ENCODE measurements at places on chromosomes 16 and 17. TPM values are rescaled to one million over a fixed set of nuclear protein-coding genes. Genes with fewer than 3 reads are reported as not detected.
A peak's percentile ranks its signal among the peaks of the same experiment; 100 is the strongest.

- H3K27ac ChIP-seq = no peak overlapping the region
- no peaks in the 10 kb centered on the region for H3K27me3 ChIP-seq
- no peak for DNase-seq
- no peak overlapping the region for H3K4me3 ChIP-seq
These were observed 11.3 kb upstream of the RPL13 start for GRCh38 chr16:89549007-89549700.

DNA sequence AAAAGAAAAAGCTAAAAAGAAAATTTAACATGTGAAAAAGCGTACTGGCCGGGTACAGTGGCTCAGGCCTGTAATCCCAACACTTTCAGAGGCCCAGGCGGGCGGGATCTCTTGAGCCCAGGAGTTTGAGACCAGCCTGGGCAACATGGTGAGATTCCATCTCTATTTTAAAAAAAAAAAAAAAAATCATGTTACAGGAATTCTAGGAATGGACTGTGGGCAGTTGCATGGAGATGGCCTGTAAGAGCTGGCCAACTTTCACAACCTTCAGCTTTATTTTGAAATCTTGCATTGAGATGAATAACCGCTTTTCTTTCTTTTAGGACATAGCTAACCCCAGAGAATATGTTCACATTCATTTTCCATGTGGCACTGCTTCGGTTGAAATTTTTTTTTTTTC lies 8.2 kb upstream of the CIAO3 start:
- no peak overlapping the region for H3K27ac ChIP-seq
- H3K4me1 ChIP-seq = peaks cover 12% of the 10 kb centered on the region
- H3K36me3 ChIP-seq = no peaks in the 10 kb centered on the region
- no peak for DNase-seq
- H3K27me3 ChIP-seq = peaks cover 24% of the 10 kb centered on the region

The RASD1 gene
- total RNA-seq = 5.6 TPM

GRCh38 chr16:29901607-29901945 lies 1.3 kb downstream of the ASPHD1 start:
- peaks cover 13% of the 10 kb centered on the region for H3K4me1 ChIP-seq
- no peaks in the 10 kb centered on the region for H3K36me3 ChIP-seq
- peak overlapping the region; percentile 11 for H3K4me3 ChIP-seq
- no peak overlapping the region for H3K27ac ChIP-seq
- DNase-seq = no peak

DNA sequence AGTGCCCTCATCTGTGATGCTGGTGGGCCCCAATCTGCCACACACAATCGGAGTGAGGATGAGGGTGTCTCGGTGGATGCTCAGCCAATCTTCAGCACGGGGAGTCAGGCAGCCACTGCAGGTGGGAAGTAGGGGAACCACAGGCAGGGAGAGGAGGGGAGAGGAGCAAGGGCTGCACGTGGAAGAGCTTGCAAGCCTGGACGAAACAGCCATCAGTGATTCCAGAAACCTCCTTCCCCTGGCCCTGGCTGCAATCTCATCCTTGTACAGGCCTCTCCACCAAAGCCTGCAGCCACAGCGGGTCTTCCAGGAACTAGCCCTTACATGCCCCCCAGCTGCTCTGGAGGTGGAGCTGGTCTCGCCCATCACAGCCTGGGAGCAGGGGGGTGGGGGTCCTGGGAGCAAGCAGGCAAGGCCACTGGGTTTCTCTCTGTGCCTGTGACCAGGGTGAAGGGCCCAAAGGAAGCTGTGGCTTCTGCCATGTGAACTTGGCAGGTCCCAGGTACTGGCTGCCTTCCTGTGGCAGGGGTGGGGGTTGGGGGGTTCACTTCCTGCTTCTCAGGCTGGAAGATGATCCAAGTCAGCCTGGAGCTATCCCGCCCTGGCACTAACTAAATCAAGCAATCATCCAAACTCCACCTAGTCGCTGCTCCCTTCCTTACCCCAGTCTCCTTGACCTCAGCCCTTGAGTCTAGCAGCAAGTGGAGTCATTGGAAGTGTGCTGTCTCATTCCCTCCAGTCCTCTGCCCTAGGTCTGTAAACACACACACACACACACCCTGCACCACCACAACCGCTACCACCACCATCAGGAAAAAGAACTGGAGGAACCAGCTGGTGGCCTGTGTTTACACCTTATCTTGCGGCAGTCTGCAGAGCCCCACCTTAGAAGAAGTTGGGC lies 29.4 kb upstream of the MLKL start:
- peaks cover 19% of the 10 kb centered on the region for H3K4me1 ChIP-seq
- no peak for DNase-seq
- peaks cover 4% of the 10 kb centered on the region for H3K27me3 ChIP-seq
- no peaks in the 10 kb centered on the region for H3K36me3 ChIP-seq
- peak overlapping the region; percentile 42 for H3K4me3 ChIP-seq
- peak overlapping the region; percentile 25 for H3K27ac ChIP-seq

The SCN4A gene
- total RNA-seq = 0.10 TPM

The CIAO2B gene
- 58.1 TPM for total RNA-seq

DNA sequence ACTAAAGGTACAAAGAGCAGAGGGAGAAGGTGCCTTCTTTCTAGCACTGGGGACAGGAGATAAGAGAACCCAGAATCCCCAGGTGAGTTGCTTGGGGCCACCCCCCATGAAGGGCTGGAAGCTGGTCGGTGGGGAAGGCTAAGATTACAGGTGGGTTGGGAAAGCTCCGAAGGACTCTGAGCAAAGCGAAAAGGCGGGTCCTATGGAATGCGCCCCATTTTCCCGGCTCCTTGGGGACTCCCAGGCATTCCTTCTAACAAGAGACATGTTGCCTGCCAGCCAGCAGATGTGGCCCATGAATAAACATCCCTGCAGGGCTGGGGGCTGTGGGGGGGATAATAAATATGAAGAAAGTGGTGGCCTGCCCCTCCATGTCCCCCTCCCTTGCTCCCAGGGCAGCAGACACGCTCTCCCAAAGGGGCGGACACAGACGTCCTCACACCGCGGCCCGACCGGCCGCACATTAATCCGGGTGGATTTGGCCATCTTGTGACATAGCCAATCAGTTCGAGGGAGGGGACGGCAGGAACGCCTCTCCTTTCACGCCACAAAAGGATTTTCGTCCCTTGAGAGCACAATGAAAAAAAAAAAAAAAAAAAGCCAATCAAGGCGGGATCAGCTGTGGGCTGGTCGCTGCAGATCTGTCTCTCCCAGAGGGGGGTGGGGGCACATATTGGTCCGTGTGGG lies 98.5 kb downstream of the SOX9 start:
- no peak for DNase-seq
- peaks cover 72% of the 10 kb centered on the region for H3K27me3 ChIP-seq
- H3K4me1 ChIP-seq = peaks cover 15% of the 10 kb centered on the region
- no peak overlapping the region for H3K27ac ChIP-seq

DNA sequence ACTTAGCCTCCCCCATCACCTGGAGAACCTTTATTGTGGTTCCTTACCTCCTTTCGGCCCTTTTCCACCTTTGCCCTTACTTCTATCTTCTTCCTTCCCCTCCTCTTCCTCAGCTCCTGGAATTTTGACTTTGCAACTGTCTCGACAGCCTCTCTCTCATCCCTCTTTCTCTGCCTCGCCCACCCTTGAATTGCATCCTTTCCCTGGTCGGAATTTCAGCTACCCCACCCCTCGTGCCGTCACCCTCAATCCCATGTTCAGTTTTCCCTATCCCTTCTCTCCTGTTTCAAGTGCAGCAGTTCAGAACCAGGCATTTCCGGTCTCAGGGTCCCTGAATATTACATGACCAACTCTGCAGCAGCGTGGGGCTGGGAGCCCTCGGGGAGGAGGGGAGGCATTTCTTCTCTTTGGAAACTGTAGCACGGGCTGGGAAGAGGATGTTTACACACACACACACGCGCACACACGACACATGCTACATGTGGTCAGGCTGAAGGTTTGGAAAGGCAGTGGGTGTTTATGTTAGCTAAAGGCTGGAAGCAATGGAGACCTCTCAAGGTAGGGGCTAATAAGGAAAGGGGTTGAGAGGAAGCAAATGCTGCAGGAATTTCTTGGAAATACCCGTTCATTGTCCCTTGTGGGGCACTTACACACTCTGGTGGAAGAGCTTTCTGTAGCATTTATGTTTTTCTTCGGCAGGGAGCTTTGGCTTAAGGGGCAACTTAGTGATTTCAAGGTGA lies 971 bp downstream of the MINK1 start:
- no peak for DNase-seq
- H3K27me3 ChIP-seq = no peaks in the 10 kb centered on the region
- peaks cover 31% of the 10 kb centered on the region for H3K4me1 ChIP-seq
- peak overlapping the region; percentile 92 for H3K4me3 ChIP-seq
- H3K36me3 ChIP-seq = peaks cover 2% of the 10 kb centered on the region

GRCh38 chr16:10362077-10362863 lies 23.6 kb upstream of the ATF7IP2 start:
- H3K4me1 ChIP-seq = peaks cover 5% of the 10 kb centered on the region
- H3K27me3 ChIP-seq = no peaks in the 10 kb centered on the region
- peaks cover 2% of the 10 kb centered on the region for H3K36me3 ChIP-seq

The KRTAP2-1 gene
- not detected for total RNA-seq

- H3K4me3 ChIP-seq = no peak overlapping the region
- H3K27me3 ChIP-seq = no peaks in the 10 kb centered on the region
- H3K36me3 ChIP-seq = peaks cover 26% of the 10 kb centered on the region
- no peak for DNase-seq
- no peak overlapping the region for H3K27ac ChIP-seq
These were observed 24.6 kb downstream of the TBCD start for GRCh38 chr17:82776454-82776853.

GRCh38 chr17:36943250-36944191 lies 5.2 kb upstream of the AATF start:
- H3K4me1 ChIP-seq = peaks cover 10% of the 10 kb centered on the region
- peaks cover 80% of the 10 kb centered on the region for H3K27me3 ChIP-seq
- H3K27ac ChIP-seq = no peak overlapping the region
- DNase-seq = no peak
- peaks cover 1% of the 10 kb centered on the region for H3K36me3 ChIP-seq

DNA sequence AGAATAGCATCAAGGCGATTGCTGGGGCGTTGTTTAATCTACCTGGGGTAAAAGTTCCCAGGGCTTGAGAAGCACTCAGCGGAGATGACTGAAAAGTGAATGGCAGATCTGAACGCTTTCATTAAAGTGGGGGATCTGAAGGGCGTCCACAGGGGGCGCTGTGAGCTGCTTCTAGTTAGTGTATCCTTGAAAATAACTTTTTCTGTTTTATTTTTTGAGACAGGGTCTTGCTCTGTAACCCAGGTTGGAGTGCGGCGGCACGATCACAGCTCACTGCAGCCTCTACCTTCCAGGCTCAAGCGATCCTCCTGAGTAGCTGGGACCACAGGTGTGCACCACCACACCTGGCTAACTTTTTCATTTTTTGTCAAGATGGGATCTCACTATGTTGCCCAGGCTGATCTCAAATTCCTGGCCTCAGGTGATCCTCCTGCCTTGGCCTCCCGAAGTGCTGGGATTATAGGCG lies 360.4 kb downstream of the SEC14L1 start:
- H3K36me3 ChIP-seq = peaks cover 12% of the 10 kb centered on the region
- DNase-seq = no peak
- H3K4me3 ChIP-seq = no peak overlapping the region
- H3K27ac ChIP-seq = peak overlapping the region; percentile 13
- no peaks in the 10 kb centered on the region for H3K27me3 ChIP-seq

- DNase-seq = no peak
- H3K4me3 ChIP-seq = no peak overlapping the region
- no peak overlapping the region for H3K27ac ChIP-seq
- H3K27me3 ChIP-seq = no peaks in the 10 kb centered on the region
- H3K4me1 ChIP-seq = no peaks in the 10 kb centered on the region
These were observed 58.9 kb downstream of the NDEL1 start for GRCh38 chr17:8494506-8495111.

- peak overlapping the region; percentile 3 for H3K27ac ChIP-seq
- no peak overlapping the region for H3K4me3 ChIP-seq
- peaks cover 26% of the 10 kb centered on the region for H3K4me1 ChIP-seq
- no peaks in the 10 kb centered on the region for H3K36me3 ChIP-seq
- DNase-seq = no peak
These were observed 42.1 kb downstream of the AIPL1 start for GRCh38 chr17:6392609-6393350.

The ATP2C2 gene
- 10.8 TPM for total RNA-seq

The ZP2 gene
- not detected for total RNA-seq

- no peak for DNase-seq
- H3K36me3 ChIP-seq = no peaks in the 10 kb centered on the region
- peaks cover 31% of the 10 kb centered on the region for H3K4me1 ChIP-seq
These were observed 33.2 kb upstream of the C1QL1 start for GRCh38 chr17:45001310-45001709.

The CHAD gene
- not detected for total RNA-seq

DNA sequence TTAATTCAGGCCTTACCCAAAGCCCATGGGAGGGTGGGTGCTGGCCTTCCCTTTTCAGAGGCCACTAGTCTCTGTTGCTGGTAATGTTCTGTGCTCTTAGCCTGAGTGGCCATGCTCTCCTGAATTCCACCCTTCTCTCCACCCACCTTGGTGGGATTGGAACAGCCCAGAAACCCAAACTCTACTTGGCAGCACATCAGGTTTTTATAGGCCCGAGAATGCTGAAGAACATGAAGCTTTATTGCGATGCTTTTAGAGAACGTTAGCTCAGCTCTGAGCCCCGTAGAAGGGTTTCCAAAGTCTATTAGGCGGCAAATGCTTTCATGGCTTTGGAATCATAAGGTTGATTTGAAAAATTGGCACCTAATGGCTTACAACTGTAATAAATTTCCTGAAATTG lies 209.3 kb downstream of the MSI2 start:
- peaks cover 31% of the 10 kb centered on the region for H3K4me1 ChIP-seq
- H3K4me3 ChIP-seq = no peak overlapping the region
- no peaks in the 10 kb centered on the region for H3K27me3 ChIP-seq
- no peak overlapping the region for H3K27ac ChIP-seq
- H3K36me3 ChIP-seq = peaks cover 6% of the 10 kb centered on the region
- no peak for DNase-seq

DNA sequence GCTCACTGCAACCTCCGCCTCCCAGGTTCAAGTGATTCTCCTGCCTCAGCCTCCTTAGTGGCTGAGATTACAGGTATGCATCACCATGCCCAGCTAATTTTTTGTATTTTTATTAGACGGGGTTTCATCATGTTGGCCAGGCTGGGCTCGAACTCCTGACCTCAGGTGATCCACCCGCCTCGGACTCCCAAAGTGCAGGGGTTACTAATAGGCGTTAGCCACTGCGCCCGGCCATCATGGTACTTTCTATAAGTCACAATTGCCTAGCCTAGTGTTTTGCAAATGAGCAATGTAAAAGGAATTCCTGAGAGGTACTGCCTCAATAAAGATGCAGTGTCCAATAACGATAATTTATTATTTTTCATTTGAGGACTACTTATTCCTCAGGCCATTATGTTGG lies 13.9 kb upstream of the PSMC3IP start:
- H3K27me3 ChIP-seq = no peaks in the 10 kb centered on the region
- DNase-seq = no peak
- no peaks in the 10 kb centered on the region for H3K4me1 ChIP-seq
- no peak overlapping the region for H3K27ac ChIP-seq
- no peak overlapping the region for H3K4me3 ChIP-seq

GRCh38 chr17:79073706-79074088 lies 927 bp upstream of the ENGASE start:
- H3K36me3 ChIP-seq = no peaks in the 10 kb centered on the region
- peaks cover 7% of the 10 kb centered on the region for H3K4me1 ChIP-seq
- no peak overlapping the region for H3K27ac ChIP-seq
- H3K4me3 ChIP-seq = no peak overlapping the region

- no peaks in the 10 kb centered on the region for H3K36me3 ChIP-seq
- H3K4me1 ChIP-seq = peaks cover under 1% of the 10 kb centered on the region
- H3K27ac ChIP-seq = no peak overlapping the region
- DNase-seq = no peak
These were observed 666.7 kb upstream of the GOT2 start for GRCh38 chr16:59400830-59401229.

- no peaks in the 10 kb centered on the region for H3K36me3 ChIP-seq
- H3K27ac ChIP-seq = no peak overlapping the region
- no peaks in the 10 kb centered on the region for H3K4me1 ChIP-seq
- H3K4me3 ChIP-seq = no peak overlapping the region
- DNase-seq = no peak
These were observed 109.5 kb downstream of the CDH13 start for GRCh38 chr16:82736224-82736623.

Data from progenitor cell of endocrine pancreas (in vitro differentiated cells).